ENCODE measurements at places on chromosomes 5 and 9.
A peak's percentile ranks its signal among the peaks of the same experiment; 100 is the strongest.

DNA sequence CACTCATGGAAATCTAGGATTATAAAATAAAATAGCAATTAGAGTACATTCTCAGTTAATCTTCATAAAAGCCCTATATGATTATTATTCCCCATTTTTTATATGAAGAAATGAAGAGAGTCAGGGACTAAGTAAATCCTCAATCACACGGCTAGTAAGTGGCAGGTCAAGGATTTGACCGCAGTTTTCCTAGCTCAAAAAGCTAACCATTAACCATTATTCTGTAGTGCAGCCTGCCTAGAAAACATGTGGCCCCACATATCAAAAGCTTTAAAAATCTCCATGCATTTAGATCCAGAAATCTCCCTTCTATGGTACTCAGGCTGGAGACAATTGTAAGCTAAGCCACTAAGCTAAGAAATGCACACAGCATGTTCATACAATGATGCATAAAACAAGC is 21.4 kb downstream of the EPB41L4A start:
- no peak for DNase-seq

GRCh38 chr5:154228696-154229095 is 38.2 kb downstream of the GALNT10 start:
- DNase-seq, result no peak

DNA sequence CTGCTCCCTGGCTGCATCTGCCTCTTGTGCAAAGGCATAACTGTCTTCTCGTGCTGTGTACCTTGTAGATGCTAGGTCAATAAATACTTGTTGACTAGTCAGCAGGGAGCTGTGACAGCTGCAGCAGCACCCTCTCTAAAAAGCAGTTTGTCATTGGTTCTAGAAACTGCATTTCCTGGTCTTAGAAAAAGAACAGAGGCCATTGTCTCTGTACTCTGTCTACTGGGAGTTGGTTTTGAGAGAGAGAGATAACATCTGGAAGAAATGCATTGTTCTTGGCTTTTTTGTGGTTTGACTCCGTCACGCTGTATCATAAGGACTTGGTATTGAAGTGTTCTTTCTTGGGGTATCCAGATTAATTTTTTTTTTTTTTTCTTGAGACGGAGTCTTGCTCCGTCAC is 32.3 kb downstream of the SH3GLB2 start:
- no peak for DNase-seq

DNA sequence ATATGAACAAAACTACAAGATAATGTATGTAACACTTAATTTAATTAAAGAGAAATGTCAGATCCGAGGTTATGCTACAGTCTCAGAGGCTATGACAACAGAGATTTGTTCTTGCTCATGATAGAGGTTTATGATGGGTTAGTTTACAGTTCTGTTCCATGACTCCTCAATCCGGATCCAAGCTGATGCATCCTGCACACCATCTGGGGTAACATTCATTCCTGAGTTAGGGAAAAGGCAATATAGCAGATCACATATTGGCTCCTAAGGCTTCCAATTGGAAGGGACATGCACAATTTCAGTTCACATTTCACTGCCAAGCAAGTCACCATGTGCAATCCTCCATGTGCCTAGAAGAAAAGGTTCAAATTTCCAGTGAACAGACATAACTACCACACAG is 40.4 kb downstream of the ABLIM3 start:
- DNase-seq, result no peak

GRCh38 chr9:36023260-36024048 is 13.3 kb upstream of the RECK start:
- DNase-seq, result peak; percentile 70

DNA sequence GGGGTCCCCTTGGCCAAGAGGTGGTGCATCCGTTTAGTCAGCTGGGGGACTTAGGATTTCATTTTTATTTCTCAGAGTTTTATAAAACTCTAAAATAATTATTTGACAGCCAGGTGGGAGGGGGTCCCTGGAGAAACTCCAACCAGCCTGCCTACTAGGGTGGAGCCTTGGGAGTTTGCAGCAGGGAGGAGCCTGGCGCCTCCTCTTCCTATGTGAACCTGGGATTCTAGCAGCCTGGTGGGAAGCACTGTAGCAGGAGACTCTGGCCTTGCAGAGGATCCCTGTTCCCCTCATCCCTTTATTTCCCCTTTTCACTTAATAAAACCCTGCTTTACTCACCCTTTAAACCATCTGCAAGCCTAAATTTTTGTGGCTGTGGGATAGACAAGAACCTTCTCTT is 50.8 kb downstream of the FXN start:
- no peak for DNase-seq

- no peak for DNase-seq
These were observed 270.4 kb upstream of the DMRT1 start for GRCh38 chr9:571066-571465.

- peak; percentile 28 for DNase-seq
These were observed 13.8 kb upstream of the PLEKHG4B start for GRCh38 chr5:77957-78804.

DNA sequence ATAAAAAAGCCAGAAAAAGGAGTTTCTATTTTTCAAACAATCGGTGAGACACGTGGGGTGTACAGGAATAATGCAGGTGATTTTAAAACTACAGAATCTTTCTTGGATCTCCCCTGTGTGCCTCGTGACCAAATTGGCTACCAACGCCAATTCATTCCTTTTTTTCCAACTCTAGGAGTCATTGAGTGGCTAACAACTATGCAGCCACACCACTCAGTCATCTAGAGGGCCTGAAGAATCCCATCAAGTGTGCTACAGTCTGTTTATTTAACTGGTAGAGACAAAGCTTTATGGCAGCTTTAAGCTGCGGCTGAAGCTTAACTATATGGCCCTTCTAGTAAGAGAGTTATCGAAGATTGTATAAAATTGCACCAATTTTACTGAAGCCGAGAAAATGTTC is 113.1 kb upstream of the NIPBL start:
- no peak for DNase-seq

- DNase-seq, result no peak
These were observed 30.0 kb upstream of the IL6ST start for GRCh38 chr5:56024810-56025150.

DNA sequence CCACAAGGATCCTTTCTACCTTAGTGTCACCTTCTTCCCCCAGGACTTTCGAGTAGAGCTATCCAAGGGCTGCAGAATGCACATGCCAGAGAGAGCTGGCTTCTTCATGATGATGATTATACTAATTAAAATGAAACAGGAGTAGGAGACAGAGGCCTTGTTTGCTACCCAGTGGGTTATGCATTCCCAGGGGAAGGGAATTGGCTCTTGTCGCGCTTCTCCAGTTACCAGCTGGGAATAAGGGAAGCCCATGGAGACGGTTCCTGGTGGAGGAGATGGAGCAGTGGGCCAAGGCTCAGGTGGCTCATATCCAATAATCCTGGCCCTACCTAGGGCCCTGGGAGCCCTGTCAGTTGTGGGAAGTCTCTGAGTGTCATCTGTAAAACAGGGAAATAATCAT is 65.1 kb downstream of the WWC1 start:
- DNase-seq, result no peak

GRCh38 chr5:56195016-56195415 is 38.1 kb downstream of the ANKRD55 start:
- no peak for DNase-seq

GRCh38 chr5:59999056-59999455 is 105.5 kb upstream of the PDE4D start:
- no peak for DNase-seq

GRCh38 chr5:151683986-151684588 is 2.6 kb downstream of the SPARC start:
- DNase-seq, result no peak

- DNase-seq, result peak; percentile 27
These were observed 427 bp downstream of the PCYOX1L start for GRCh38 chr5:149358294-149358651.
